ENCODE measurements at places on chromosomes 4 and X.

DNA sequence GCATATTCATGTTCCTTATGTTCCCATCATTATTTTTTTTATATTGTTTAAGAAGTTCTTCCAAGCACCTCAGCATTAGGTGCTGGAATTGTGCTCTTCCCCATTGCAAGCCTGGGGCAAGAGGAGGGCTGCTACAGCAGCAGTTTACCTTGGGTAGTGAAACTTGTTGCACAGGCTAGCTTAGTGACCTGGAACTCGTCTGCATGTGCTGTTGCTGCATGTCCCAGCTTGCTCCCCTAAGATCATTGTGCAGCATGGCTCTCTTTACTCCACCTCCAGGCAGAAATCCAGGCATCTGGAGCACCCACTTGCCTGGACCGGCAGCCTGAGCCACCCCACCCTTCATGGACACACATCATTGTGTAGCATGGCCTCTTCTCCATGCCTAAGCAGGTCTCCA is 776.0 kb downstream of the GLUD2 start:
- DNase-seq, result no peak

- DNase-seq, result no peak
These were observed 87.6 kb upstream of the PLAC1 start for GRCh38 chrX:134745636-134746409.

- DNase-seq, result no peak
These were observed 24.3 kb downstream of the HS3ST1 start for GRCh38 chr4:11404431-11404830.

DNA sequence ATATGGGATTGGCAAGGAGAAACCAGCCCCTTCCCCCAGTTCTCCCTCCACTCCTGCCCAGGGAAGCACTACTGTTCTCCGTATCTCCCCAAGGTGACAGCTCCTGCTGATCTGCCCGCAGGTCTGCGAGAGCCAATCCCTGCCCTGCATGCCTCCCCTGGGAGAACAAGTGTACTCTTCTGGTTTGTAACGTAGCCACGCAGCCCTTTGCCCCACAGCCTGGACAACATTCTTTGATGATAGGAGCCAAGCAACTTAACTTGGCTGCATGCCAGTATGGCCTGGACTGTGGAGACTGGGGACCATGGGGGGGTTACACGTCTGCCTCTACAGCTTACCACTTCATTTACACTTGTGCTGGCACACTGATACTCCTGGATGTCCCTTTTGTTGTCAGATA is 2.0 kb downstream of the STBD1 start:
- DNase-seq, result no peak

DNA sequence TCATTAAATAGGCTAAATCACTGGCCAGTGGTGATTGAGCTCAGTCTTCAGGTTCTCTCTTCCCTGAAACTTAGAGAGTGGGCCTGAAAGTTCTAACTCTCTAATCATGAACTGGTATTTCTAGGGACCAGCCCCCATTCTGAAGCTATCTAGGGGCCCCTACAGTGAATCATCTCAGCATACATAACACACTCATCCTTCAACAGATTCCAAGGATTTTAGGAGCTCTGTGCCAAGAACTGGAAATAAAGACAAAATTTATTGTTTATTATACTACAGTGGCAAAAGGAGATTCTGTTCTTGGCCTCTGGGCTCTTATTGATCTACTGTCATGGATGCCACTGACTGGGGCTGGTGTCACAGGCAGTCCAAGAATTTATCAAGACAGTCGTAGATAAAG is 263.8 kb upstream of the IGFBP7 start:
- no peak for DNase-seq

GRCh38 chrX:9569876-9570301 is 105.0 kb downstream of the TBL1X start:
- no peak for DNase-seq

DNA sequence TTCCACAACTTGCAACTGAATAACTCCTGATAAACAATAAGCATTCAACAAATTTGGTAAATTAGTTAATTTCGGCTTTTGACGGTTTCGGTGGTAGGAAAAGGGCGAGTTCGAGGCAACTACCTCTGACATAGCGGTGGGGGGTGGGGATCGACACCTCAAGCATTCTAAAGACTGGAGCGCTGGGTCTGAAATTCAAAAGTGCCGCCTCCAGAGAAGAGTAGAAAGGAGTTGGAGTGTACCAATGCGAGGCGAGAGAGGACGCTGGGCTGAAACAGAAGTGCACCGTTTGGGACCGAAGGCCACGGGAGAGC is 725 bp downstream of the SMC1A start:
- no peak for DNase-seq

GRCh38 chrX:13043138-13043537 is 1.3 kb downstream of the FAM9C start:
- no peak for DNase-seq

- no peak for DNase-seq
These were observed 1.9 kb downstream of the TACC3 start for GRCh38 chr4:1723131-1723801.

GRCh38 chr4:113776679-113777078 is 15.1 kb upstream of the CAMK2D start:
- no peak for DNase-seq

GRCh38 chr4:181319629-181320028 is 923.6 kb upstream of the TENM3 start:
- DNase-seq, result no peak

GRCh38 chr4:182495031-182495430 is 251.8 kb downstream of the TENM3 start:
- no peak for DNase-seq

DNA sequence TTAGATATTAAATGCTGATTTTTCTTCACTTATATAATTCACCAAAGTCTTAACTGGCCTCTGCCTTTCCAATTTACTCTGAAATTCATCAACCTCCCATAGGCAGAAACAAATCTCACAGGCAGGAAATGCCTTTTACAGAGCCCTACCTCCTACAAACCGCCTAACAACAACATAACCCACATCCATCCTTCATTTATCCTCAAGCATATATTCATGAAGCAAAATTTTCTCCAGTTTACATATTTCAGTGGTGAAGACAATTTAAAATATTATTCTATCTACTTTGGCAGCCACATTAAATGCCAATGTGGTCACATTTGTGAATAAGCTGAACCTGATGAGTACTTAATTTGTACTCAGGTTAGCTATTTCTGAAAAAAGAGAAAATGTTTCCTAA is 30.3 kb downstream of the SEPSECS start:
- no peak for DNase-seq

DNA sequence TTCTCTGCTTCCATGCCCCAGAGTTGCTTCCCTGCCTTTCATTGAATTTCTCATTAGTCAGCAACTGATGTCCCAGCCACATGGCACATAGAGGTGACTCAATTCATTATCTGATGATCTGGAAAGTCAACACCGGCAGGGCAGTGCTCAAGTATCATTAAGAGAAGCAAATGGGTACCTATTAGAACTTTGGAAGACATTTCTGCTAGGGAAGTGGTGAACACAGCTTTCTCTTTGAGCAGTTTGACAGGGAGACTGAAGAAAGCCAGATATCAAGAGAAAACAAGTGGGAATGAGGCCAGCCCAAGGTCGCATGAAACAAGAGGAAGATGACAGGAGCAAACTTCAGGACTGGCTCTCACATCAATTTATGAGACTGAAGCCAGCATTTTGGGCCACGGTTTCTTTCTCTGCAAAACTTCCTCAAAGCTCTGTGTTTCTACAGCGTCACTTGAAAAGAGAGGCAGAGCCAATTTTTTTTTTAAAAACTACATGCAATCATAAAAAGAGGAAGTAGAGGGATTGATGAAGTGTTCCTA is 108.3 kb upstream of the RPS6KA3 start:
- DNase-seq, result no peak

- no peak for DNase-seq
These were observed 35.9 kb downstream of the ETDC start for GRCh38 chrX:135345107-135345589.

- no peak for DNase-seq
These were observed 109.9 kb downstream of the TLL1 start for GRCh38 chr4:165982934-165983333.

DNA sequence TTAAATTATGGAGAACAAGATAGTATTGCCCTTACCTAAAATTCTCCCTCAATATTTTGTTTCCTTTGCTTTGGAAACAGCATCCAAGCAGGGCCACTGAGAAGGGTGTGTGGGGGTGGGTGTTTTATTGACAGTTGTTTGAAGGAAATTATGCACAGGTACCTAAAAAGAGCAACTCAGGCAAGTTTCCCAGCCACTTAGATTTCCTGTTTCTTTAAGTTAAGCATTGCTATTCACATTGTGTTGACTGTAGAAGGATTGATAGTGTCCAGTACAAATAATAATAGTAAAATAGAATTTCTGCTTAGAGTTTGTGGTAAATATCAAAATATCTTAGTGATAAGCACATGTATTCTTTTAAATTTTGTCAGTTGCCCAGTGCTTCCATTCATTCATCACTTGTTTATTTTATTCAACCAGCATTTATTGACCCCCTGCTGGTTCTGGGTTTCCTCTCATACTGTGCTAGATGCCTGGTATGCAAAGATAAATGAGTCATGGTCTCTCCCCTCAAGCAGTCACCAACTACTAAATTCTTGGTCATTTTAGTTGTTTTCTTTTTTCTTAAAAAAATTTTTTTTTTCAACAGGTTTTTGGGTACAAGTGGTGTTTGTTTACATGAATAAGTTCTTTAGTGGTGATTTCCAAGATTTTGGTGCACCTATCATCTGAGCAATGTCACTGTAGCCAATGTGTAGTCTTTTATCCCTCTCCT is 50.0 kb downstream of the GALNT7 start:
- no peak for DNase-seq

DNA sequence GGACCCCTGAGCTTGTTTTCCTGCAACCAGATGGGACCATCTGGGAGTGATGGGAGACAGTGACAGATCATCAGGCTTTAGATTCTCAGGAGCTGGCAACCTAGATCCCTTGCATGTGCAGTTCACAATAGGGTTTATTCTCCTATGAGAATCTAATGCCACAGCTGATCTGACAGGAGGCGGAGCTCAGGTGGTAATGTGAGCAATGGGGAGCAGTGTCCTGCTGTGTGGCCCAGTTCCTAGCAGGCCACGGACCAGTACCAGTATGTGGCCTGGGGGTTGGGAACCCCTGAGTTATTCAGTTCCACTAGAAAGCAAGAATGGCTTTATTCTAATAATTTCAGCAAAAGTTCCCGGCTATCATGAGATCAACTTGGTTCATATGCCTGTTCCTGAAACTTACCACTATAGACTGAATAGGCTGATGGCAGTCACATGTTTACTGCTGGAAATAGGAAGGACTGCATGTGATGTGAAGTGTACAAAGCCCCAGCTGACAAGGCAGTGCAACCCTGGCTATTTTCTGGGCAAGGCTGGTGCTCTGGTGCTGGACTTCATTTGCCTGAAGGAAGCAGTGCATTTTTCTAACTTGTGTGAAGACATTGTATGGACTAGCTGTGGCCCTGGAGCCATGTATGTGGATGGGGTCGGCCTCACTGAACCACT is 107.2 kb downstream of the SPRY1 start:
- no peak for DNase-seq

GRCh38 chr4:122152711-122153226 is 638 bp downstream of the BLTP1 start:
- DNase-seq, result no peak

- DNase-seq, result no peak
These were observed 20.1 kb downstream of the GPR143 start for GRCh38 chrX:9745417-9746115.

DNA sequence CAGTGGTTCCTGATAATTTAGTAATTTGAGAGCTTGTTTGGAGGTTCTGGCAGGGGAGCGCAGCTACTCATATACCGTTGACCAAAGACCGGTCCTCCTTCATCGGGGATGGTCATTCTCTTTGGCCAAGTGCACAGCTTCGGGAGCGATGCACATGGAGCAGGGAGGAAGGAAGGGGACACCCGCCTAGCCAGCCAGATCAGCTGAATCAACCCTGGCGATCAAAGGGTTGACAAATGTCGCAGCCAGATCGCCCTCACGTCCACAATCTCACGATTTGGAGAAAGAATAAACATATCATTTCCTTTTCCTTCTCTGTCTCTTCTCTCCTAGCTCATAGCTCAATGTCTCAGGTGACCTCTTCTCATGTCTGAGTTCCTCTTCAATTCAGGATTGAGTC is 11.1 kb downstream of the NDNF start:
- DNase-seq, result no peak

DNA sequence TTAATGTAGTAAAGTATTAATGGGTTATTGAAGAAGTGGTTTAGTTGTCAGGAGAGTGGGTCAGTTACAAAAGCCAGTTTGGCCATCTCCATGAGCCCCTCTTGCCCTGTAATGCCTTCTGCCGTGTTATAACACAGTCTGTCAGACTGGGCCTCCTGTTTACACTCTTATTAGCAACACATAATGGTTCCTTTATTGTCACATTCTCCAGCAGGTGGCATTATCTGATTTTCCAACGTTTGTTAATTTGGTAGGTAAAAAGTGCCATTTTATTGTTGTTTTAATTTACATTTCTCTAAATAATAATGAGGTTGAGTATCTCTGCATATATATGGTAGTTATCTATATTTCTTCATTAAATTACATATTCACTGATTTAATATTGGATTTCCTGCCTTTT is 560.8 kb downstream of the FGF13 start:
- DNase-seq, result no peak

- DNase-seq, result no peak
These were observed 66.6 kb downstream of the ATP10D start for GRCh38 chr4:47551682-47552081.

GRCh38 chr4:163815776-163816175 is 321.3 kb downstream of the TMA16 start:
- DNase-seq, result no peak

- DNase-seq, result no peak
These were observed 113.0 kb downstream of the SPATA18 start for GRCh38 chr4:52164116-52164515.

DNA sequence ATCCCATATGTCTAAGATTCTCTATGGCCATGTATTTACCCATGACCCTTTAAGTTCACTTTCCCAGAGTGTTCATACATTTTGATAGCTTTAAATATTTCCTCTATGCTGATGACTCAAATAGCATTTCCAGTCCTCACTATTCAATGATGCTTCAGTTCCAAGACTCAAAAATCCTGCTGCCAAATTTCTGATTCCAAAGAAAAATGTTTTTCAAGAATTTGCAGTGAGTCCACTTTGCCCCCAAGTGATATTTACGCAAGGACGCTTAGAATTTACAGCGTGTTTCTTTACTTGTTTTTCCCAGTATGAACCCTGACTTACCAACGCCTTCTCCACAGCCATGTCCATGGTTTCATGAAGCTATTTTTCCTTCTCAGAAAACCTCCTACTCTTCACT is 127.9 kb upstream of the PCDH18 start:
- no peak for DNase-seq

- no peak for DNase-seq
These were observed 4.5 kb downstream of the UBA1 start for GRCh38 chrX:47198026-47198686.

GRCh38 chr4:86916392-86916791 is 18.4 kb upstream of the AFF1 start:
- DNase-seq, result no peak

- no peak for DNase-seq
These were observed 84.3 kb upstream of the PRSS48 start for GRCh38 chr4:151192556-151193235.

DNA sequence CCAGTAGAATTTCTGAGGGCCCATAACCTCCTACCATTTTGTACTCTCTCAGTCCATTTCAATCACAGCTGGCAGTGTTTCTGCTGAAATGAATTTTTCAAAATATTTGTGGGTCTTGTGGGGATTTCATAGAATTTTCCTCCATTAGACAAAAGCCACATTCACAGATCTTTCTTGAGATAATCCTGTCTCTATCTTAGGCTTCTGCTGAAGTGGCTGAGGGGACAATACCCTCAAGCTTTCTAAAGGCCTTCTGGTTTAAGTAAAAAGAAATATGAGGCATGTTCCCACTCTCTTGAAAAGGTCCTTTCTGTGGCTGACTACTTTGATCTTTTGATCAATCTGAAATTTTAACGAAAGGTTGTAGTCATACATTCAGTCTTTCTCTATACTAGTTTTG is 1930.0 kb upstream of the AGA start:
- DNase-seq, result no peak

Measured in mesothelial cell of epicardium (in vitro differentiated cells).